ENCODE measurements at places on chromosomes 6 and 20. TPM values are rescaled to one million over a fixed set of nuclear protein-coding genes. Genes with fewer than 3 reads are reported as not detected.
A peak's percentile ranks its signal among the peaks of the same experiment; 100 is the strongest.

DNA sequence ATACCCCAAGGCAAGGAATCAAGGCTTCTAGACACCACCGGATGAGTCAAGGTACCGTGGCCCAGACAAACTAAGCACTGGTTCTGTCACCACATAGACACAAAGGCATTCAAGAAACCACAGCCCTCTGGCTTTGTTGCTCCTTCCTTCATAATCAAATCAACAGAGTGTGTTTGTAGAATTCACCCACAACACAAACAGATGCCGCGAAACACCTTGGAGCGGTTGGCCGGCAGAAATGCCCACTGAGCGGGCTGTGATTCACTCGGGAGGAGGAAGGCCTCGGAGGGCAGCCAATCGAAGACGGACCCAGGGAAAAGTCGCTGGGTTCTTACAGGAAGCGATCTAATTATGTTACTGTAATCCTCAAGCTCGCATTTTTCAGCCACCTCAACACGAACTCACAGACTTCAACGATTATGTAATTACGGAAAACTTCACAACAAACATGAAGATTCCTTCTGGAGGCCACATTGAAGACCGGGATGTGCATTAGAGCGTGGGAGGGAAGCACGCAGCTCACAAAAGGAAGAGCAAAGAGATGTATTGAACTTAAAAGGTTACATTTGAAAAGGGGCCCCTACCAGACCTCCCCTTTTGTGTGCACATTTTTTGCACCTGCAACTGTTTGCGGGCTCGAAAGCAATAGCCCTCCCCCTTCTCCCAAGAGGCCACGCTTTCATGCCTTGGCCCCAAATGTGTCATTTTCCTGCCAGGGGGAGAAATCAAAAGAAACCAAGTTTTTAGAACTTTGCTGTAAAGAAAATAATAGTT lies 184.7 kb upstream of the PREP start:
- no peak for DNase-seq

- DNase-seq = no peak
Measured at GRCh38 chr6:142470421-142470820, 168.6 kb downstream of the ADGRG6 start.

GRCh38 chr20:49326026-49326425 lies 48.2 kb upstream of the ZNFX1 start:
- DNase-seq = no peak

DNA sequence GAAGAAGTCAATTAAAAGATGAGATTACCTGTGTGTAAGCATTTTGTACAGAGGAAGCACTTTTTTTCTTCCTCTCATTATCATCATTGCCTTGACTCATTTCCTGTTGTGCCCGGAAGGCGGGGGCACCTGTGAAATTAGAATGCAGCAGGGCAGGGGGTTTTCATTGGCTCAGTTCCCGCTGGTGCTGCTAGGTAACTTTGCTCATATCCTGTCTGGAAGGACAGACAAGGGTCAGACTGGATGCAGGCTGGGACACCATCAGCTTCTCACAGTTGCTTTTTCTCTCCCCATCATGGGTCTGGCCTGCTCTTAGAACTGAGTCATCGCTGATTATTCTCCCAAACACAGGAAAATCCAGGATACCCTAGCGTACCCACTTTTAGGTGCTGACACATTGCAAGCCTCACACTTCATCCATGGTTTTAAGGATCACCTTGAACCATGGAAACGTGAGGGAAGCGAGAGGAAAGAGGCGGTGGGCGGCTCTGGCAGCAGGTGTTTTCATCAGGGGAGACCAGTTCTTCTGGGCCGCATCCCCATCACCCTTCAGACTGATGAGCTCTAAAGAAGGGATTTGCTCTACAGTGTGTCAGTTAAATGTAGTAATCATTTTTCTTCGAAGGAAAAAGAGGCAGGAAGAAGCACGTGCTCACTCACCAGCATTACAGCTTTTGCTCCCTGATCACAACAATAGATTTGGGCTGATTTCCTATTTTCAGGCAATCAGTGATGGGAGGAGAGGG lies 195.7 kb upstream of the SASH1 start:
- DNase-seq = no peak

DNA sequence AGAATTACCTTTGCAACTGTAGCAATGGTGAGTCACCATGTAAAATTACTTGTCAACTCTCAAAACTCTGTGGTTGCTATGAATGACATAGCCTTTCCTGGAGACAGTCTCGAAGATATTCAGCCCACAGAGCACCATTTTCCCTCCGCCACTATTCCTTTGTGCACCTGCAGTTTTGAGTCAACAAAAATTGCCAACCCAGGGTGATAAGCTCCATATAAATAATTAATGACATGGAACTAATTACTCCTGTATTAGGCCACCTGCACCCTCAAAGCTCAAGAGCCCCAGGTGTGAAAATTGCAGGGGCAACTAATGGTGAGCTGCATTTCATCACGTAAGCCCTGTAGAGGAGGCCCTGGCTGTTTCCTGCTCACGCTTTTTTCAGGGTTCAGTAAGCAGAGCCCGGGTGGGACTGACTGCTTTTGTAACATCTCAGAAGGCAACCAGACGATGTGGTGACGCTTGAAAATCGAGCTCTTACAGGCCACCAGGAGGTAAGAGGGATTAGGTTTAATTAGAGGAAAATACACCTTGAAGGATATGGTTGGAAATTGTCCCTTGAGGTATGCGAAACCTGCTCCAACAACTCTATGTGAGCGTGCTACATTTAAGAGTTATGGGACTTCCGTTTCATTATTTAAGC lies 70.8 kb downstream of the BMP2 start:
- no peak for DNase-seq

- DNase-seq = no peak
Measured at GRCh38 chr20:61138566-61138965, 113.5 kb upstream of the CDH4 start.

GRCh38 chr6:87784051-87784450 lies 82.0 kb upstream of the AKIRIN2 start:
- DNase-seq = no peak

DNA sequence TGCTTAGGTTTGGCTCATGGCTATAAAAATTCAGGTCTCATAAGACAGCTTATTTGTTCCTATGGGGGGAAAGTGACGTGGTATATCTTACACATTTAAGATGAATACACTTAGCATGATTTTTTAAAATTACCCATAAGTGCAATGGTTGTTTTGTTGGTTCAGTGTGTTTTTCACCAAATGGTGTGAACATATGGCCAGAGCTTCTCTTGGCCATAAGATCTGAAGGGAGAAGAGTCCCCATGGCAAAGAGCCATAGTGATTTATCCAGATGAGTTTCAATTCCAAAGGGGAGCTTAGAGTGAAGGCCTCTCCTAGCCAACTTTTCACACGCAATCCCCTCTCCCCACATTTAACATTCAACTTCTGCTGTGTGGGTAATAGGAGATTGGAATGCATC lies 107.6 kb downstream of the TMEM242 start:
- no peak for DNase-seq

DNA sequence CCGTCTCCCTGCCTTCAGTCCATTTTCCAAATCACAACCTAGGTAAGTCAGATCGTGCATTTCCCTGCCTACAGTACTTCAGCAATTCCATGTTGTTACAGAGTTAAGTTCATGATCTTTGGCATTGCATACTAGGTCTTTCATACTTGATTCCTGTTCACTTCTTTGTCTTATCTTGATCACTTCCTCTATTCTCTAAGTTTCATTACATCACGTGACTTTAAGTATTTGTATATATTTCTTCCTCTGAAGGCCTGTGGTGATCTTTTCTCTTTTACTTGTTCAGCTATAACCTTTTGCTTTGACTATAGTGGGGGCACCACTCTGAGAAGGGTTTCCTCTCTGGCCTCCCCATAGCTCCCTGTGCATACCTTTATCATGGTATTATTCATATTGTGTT lies 100.2 kb downstream of the TRMT11 start:
- no peak for DNase-seq

DNA sequence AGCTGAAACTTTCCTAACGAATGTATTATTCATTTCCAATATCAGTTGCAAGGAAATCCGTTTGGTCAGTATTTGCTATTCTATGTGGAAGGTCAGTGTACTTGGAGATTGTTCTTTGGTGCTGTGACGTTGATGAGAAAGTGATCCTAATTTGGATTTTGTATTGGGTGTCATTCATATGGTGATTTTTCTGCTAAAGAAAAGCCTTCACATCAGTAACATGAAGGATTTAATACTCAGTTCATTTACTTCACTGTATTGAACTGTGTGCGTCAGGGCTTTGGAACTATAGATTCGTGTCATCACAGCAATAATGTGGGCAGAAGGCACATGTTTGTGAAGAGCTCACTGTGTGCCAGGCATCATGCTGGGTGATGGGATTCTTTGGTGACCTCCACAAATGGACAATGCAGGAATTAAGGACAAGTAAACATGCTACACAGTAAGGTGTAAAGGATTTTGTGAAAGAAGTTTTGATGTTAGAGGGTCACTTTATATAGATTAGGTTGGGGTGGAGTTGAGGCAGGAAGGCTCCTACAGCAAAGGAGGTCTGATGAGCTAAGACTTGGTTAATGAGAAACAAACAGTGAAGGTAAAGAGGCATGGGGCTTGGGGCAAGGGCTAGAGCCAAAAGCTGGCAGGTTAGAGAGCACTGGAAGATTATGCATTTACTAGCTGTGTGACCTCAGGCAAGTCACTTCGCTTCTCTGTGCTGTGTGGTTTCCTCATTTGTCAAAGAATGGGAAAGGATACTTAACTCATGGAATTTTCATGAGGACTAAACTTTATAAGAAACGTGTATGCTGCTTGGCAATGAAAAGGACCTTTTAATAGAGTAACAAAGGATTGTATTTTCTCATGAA lies 12.1 kb downstream of the ARID1B start:
- no peak for DNase-seq

- DNase-seq = no peak
Measured at GRCh38 chr6:12485226-12485764, 195.1 kb downstream of the EDN1 start.

DNA sequence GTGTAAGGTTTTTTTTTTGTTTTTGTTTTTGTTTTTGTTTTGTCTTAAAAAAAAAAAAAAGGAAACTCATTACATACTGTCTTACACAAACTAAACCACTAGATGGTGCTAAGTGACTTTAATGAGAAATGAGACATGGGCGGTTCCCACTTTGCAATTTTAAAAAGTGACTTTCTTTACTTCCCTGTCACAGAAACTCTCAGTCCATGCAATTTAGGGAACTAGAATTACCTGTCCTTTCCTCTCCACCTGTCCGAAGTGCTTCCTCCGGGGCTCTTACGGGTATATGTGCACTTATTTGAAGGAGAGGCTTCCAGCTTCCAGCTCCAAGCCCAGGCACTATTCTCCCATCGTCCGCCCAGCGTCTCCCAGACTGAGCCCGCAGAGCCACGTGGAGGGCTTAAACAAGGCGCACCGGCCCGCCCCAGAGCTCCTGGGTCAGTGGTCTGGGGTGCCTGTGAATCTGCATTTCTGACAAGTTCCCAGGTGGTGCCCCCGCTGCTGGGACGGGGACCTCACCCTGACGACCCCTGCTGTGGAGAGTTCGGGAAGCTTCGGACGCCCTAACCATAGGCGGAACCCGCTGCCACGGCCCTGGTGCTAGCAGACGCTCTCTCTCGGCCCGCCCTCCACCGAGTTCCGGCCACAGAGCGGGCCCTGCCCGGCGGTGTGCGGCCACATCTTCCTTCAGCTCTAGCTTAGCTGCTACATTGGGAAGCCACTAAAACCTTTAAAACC lies 26.1 kb downstream of the BFSP1 start:
- peak; percentile 73 for DNase-seq

- no peak for DNase-seq
Measured at GRCh38 chr20:17921774-17922173, 46.8 kb downstream of the SNX5 start.

DNA sequence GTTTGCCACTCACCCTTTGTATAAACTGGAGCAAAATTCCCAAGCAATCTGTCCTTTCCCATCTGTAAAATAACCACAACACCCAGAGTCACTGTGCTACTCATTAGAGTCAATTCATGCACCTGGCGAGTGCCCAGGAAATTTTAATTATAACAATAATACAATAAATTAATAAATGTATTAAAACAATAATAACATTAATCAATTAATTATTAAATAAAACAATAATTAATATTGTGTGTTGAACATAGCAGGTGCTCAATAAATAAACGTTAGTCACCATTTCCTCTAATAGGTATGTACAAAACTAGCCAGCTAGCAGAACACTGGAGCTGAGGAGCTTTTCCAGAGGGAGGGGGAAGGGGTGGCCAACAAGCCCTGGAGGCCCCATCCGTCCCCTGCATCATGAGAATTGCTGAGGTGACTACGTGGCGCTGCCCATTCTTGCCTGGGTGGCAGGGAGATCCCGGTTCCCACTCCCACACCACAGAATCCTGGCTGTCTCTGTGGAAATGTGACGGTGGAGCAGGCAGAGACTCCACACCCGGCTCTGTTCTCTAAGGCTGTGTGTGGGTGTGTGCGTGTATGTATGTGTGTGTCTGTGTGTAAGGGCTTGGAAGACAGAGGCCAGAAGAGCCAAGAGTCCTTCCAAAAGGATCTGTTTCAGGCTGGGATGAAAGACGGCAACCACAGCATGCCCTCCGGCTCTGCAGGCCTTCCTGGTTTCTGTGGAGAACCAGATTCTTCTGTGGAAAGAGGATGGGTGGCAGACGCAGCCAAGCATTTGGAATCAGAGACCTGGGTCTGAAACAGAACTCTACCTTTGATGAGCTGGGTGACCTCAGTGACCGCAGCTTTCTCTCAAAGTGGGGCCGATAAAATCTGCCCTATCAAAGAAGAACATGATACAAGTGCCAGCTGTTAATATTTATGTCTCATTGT lies 18.8 kb upstream of the EZR start:
- no peak for DNase-seq

Gene GPX5
- polyA plus RNA-seq = not detected

Gene EDN1
- 4.8 TPM for polyA plus RNA-seq

Gene DPPA5
- not detected for polyA plus RNA-seq

Gene RSPH4A
- polyA plus RNA-seq = 0.52 TPM

Gene DDX27
- polyA plus RNA-seq = 30.3 TPM

Gene C6orf52
- polyA plus RNA-seq = 4.8 TPM

All from muscle of back (tissue), 13 donors.